ENCODE measurements at places on chromosomes 7 and 10.
A peak's percentile ranks its signal among the peaks of the same experiment; 100 is the strongest.

- DNase-seq: no peak
Observed at GRCh38 chr10:127303105-127303504, 106.7 kb upstream of the INSYN2A start.

DNA sequence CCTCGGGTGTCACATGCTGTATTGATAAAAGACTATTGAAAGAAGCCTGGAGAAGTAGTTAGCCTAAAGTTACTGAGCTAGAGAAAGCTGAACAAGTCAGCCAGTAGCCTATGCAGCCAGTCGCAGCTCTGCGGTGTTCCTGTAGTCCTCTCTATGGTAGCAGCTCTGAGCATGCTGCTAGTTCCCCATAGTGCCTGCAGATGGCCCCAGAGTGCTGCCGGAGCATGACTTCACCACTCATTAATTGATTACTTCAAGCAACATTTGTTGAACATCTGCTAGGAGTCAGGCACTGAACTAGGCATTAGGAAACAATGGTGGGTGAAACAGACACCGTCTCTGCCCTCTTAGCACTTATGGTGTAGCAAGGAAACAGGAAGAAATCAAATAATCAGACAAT lies 422.7 kb downstream of the SORCS3 start:
- peak; percentile 24 for DNase-seq

- no peak for DNase-seq
Observed at GRCh38 chr7:31487071-31487470, 26.8 kb upstream of the ITPRID1 start.

GRCh38 chr7:91109200-91109599 lies 155.0 kb upstream of the FZD1 start:
- DNase-seq: no peak

DNA sequence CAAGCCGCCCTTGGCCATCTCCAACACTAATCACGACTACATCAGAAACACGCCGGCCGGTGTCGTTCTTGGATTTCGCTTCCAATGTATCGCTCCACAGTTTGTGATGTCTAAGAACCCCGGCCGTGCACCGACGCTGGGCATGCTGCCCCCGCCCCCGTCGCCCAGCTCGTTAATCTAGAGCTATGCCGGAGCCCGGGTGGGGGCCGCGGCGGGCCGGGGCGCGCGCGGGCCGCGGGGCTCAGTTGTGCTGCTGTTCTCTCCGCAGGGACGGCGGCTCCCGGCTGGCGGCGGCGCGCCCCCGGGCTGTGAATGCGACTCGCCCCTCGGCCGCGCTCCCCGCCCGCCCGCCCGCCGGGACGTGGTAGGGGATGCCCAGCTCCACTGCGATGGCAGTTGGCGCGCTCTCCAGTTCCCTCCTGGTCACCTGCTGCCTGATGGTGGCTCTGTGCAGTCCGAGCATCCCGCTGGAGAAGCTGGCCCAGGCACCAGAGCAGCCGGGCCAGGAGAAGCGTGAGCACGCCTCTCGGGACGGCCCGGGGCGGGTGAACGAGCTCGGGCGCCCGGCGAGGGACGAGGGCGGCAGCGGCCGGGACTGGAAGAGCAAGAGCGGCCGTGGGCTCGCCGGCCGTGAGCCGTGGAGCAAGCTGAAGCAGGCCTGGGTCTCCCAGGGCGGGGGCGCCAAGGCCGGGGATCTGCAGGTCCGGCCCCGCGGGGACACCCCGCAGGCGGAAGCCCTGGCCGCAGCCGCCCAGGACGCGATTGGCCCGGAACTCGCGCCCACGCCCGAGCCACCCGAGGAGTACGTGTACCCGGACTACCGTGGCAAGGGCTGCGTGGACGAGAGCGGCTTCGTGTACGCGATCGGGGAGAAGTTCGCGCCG lies 1.9 kb downstream of the VWC2 start:
- no peak for DNase-seq

DNA sequence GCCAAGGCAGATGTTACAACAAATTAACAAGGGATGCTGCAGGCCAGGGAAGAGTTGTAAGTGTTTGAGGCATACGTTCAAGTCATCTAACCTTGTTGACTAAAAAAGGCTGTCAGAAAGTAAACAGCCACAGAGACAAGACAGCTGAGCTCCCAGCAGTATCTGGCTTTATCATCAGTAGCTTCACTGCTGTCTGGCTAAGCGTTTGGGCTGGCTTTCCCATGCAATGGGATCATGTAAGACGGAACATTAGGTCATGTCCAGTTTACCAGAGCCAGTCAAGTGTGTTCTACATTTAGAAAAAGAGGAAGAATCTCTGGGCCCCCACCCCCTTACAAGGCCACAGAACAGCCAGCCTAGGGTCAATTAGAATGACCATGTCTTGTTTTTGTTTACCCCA lies 51.3 kb upstream of the GSAP start:
- DNase-seq: no peak

DNA sequence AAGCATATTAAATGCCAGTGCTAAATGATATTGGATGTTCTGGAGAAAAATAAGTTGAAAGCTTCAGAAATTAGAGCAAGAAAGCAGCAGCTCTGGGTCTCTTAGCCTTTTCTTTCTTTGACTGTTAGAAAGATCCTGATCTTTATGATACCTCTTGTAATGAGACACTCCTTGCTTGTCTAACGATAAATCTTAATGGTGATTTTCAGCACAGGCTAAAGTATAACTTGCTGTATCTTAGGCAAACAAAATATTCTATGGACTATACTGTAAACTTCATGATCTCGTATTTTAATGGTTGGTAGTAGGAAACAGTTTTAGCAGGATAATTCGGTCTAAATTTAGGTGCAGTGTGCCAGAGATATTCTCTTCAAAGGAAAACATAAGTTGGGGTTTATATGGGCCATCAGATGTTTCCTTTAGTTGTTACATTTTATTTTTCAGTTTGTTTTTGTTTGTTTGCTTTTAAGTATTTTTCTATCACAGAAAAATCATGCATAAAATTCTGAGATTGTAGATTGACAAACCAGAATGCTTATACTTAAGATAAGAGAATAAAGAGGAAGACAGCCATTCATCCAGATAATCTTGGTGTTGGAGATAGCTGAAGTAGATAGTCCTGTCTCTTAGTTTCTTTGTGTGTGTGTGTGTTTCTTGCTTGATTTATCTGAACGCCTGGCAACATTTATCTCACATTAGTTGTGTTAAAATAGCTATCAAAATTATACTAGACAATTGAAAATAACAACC lies 4.7 kb downstream of the CASD1 start:
- no peak for DNase-seq

GRCh38 chr7:3272691-3273141 lies 28.3 kb upstream of the SDK1 start:
- no peak for DNase-seq

DNA sequence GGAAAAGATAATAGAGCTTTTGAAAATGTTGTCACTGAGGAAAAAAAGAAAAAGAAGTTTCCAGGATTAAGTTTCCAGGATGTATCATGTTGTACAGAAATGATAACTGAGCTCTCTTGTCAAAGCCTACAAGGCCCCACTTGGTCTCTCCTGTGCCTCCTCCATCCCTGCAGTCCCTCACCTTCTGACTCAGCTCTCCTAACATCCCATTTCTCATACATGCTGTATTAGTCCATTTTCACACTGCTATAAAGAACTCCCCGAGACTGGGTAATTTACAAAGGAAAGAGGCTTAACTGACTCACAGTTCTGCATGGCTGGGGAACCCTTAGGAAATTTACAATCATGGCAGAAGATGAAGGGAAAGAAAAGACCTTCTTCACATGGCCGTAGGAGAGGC lies 3.8 kb upstream of the DGKI start:
- DNase-seq: no peak

- DNase-seq: no peak
Observed at GRCh38 chr7:8042796-8043535, 74.4 kb downstream of the GLCCI1 start.

GRCh38 chr10:121886181-121886580 lies 41.6 kb downstream of the ATE1 start:
- no peak for DNase-seq

GRCh38 chr7:132757783-132758182 lies 181.5 kb upstream of the PLXNA4 start:
- no peak for DNase-seq

DNA sequence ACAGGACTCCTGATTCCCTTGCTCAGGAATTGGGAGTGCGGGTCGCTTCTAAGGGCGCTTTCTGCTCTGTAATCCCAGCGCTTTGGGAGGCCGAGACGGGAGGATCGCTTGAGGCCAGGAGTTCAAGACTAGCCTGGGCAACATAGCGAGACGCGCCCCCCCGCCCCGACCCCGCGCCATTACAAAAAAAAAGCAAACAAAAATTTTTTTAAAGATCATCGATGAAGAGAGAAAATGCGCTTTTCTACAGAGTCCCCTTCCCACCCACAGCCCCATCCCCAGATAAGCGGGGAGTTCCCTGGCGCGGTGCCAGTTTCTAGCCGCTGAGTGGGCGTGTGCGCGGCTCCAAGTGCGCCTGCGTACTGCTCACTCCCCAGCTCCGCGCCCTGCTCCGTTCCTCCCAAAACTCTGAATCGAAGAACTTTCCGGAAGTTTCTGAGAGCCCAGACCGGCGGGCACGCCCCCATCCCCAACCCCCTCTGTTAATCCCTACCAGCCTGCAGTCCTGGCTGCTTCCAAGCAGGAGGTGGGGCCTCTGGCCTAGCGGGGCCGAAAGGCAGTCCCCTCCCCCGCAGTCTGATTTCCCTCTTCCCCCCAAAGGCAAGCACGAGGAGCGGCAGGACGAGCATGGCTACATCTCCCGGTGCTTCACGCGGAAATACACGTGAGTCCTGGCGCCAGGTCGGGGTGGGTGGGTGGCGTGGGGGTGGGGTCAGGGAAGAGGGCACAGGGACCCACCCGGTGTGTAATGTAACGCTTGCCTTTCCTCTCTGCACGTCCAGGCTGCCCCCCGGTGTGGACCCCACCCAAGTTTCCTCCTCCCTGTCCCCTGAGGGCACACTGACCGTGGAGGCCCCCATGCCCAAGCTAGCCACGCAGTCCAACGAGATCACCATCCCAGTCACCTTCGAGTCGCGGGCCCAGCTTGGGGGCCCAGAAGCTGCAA lies 1.0 kb downstream of the HSPB1 start:
- peak; percentile 78 for DNase-seq

DNA sequence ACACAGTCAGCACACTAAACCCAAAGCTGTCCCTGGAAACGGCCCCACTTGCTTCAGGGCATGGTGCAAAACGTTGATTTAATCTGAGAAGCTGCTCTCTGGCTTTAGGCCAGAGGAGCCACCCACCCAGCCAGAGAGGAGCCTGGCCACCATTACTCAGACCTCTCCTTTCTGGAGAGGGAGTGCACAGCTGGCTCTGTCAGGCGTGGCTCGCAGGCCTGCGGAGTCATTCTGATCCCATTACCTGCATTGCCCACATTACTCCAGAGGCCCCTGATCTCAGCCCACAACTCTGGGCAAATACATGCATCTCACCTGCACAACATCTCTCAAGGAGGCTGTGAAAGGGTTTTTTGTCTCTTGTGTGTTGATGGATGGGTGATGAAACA lies 370.0 kb upstream of the IGFBP3 start:
- DNase-seq: no peak

- DNase-seq: no peak
Observed at GRCh38 chr10:31774928-31775650, 153.5 kb downstream of the ARHGAP12 start.

DNA sequence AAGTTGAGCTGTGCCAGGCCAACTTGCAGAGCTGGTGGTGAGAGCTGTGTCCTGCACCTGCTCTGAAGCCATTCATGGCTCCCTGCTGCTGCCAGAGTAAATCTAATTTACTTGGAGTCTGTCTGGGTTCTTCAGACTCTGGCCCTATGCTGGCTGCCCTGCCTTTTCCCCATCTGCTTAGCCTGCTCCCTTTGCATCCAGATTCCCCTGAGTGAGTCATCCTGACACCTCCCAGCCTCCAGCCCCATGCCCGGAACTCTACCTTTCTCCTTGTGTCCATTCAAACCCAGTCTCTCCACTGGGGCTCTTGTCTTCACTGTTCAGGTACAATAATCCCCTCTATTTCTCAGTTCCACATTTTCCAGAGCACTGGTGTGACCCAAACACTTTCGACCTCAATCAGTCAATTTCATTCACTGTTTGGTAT lies 434.4 kb upstream of the ZMIZ1 start:
- DNase-seq: no peak

- no peak for DNase-seq
Observed at GRCh38 chr7:1666823-1667565, 3.1 kb upstream of the ELFN1 start.

- no peak for DNase-seq
Observed at GRCh38 chr10:122957474-122957873, 3.4 kb upstream of the C10orf88 start.

DNA sequence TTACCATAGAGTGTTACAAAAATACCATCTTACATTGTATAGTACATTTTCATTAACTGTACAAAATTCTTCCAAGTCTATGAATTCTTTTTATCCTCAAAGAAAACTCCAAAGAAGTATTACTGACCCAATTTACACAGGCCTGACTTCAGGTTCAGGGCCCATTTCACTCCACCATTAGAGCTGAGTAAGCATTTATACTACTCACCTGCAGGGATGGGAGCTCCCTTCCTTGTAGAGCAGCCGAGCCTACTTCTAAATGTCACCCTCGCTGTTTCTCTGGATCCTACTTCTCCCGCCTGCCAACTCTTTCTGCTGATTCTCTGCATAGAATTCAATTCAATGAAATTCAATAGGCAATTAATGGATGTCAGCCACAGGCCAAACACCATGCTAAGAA lies 56.0 kb downstream of the CCDC71L start:
- no peak for DNase-seq

DNA sequence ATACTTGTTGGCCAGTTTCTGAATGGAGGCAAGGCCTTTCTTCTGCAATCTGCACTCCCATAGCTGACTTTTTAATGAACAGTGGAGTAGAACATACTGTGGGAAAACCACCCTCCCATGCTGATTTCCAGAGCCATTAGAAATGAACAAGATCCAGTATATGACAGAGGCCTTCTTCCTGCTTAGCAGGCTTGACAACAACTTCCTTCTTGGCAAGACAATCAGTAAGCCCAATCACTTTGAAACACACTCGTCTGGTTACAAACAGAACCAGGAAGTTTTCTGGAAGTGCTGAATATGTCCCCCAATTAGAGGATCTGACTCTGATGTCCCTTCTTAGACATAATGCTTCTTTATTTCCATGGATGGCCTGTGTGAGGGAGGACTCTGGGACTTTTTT lies 103.4 kb downstream of the SAMD9 start:
- no peak for DNase-seq

- DNase-seq: no peak
Observed at GRCh38 chr7:43037531-43037930, 74.9 kb upstream of the HECW1 start.

DNA sequence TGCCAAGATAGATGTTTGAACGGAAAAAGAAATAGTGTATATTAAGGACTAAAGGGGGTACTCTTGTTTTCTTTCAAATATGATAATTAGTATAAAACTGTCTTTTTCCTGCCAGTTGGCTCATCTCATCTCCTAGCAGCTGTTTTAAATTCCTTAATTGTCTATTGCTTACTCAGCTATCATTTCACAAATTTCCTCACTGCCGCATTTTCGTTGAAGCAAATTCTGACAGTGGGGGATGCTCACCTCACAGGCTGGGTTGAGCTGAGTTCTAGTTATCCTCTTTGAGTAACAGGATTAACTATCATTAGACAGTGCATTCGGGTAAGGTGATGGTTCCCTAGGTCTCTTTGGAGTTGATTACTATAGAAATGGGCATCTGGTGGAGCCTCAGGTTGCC lies 592.0 kb downstream of the AUTS2 start:
- DNase-seq: no peak

- DNase-seq: no peak
Observed at GRCh38 chr10:112361951-112362751, 11.8 kb upstream of the ACSL5 start.

All from activated CD4-positive, alpha-beta T cell treated with anti-CD3 and anti-CD28 coated beads, Interleukin-2, Interleukin-4, amounts not matched to agents 100 ng/mL and 50 ng/mL, durations not matched to agents 16 hours and 8 hours (primary cell).